ENCODE measurements at places on chromosomes 16 and 17.

- no peak for DNase-seq
Observed at GRCh38 chr17:51913491-51914205, 244.9 kb downstream of the CA10 start.

- DNase-seq, result no peak
Observed at GRCh38 chr16:2087748-2088631, 40.2 kb downstream of the TSC2 start.

GRCh38 chr16:17832738-17833137, 362.0 kb upstream of the XYLT1 start:
- DNase-seq, result no peak

GRCh38 chr17:47229535-47230443, 20.6 kb downstream of the MYL4 start:
- DNase-seq, result peak; percentile 83

DNA sequence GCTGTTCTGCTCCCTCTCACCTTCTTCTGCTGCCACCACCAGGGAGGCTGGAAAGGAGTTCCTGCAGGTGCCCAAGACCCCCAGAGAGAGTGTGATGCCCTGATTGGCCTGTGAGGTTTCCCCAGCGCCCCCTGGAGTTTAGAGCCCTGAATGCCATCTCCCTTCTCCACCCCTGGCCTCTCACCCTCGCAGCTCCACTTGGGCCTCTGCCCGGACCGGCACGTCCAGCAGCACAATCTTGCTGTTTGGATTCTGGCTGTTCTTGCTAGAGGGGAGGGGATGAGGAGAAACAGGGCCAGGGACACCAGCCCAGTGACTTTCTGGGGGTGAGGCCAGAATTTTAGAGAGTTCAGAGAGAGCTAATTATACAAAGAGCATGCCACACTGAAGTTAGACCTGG, 12.5 kb upstream of the FAM171A2 start:
- no peak for DNase-seq

DNA sequence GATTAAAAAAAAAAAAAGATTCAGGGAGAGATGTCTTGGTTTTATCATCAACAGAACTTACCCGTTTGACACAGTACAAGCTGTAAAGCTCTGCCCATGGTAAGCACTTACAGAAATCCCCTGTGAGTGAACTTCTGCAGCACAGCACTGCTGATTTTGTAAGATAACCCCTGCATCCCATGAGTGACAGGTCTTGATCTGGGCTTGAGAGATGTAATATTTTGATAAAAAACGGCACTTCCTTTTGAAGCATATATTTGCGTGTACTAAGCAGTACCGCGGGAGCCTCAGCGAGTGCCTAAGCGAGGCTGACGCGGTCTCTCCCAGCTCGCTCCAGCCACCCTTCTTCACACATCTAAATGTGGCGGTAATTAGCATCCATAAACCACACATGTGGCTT, 50.5 kb downstream of the IKZF3 start:
- no peak for DNase-seq

- no peak for DNase-seq
Observed at GRCh38 chr17:60909405-60909804, 231.8 kb downstream of the BCAS3 start.

GRCh38 chr17:19004421-19005136, at the start of gene FAM83G:
Gene FAM83G, minus strand, starts transcription at chr17:19004764. Its CDS starts 723 bp downstream, at chr17:19004041.
- peak; percentile 59 for DNase-seq

- no peak for DNase-seq
Observed at GRCh38 chr17:15511142-15511541, 43.7 kb upstream of the CDRT4 start.

DNA sequence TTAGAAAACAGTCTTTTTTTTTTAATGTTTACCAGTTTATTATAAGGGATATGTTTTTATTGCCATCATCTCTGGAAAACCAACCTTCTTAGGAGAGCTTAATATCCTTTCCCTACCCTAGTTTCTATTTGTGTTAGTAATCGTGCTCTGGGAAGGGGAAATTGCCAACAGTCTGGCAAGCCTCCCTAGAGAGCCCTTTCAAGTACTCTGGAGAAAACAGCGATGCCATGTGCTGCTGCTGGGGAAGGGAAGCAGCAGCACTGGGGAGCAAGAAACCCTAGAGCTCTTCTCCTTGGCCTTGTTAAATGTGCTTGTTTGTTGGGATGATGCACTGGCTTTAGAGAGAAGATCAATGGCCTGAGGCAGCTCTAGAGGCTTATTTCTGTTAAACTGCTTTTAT, 10.3 kb downstream of the RETREG3 start:
- no peak for DNase-seq

DNA sequence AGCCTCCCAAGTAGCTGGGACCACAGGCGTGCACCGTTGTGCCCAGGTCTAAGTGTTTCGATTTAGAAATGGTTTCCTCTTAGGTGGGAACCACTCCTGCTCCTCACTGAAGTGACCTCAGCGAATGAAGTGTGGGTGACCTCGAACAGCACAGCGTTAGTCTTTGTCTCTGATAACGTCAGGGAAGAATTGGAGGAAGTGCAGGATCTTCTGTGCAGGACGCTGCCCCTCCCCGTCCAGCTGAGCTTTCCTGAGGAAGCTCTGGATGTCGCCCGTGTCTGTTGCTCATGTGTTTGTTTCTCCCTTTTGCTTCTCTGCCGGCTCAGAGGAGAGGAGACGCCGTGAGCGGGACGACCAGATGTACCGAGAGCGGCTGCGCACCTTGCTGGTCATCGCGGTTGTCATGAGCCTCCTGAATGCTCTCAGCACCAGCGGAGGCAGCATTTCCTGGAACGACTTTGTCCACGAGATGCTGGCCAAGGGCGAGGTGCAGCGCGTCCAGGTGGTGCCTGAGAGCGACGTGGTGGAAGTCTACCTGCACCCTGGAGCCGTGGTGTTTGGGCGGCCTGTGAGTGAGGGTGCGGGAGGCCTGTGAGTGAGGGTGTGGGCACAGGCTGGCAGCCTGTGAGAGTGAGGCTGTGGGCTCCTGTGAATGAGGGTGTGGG, 15.6 kb downstream of the SPG7 start:
- no peak for DNase-seq

Measured in NCI-H460 (cell line).